Esophagus mucosa (tissue), 1 donor: ENCODE measurements at places on chromosomes 2 and 18. TPM values are rescaled to one million over a fixed set of nuclear protein-coding genes. Genes with fewer than 3 reads are reported as not detected.

The CRYGD gene
- not detected for total RNA-seq

The C2orf69 gene
- 7.7 TPM for total RNA-seq

The GPR39 gene
- total RNA-seq = 1.4 TPM

The TCF4 gene
- 25.1 TPM for total RNA-seq

The POTEI gene
- not detected for total RNA-seq

The CYRIA gene
- total RNA-seq = 1.3 TPM

The TP53I3 gene
- total RNA-seq = 102 TPM

The SLC8A1 gene
- 1.3 TPM for total RNA-seq

The CYP27A1 gene
- total RNA-seq = 4.9 TPM

The MERTK gene
- 5.4 TPM for total RNA-seq

The CRYGC gene
- total RNA-seq = not detected
